Lower lobe of right lung (tissue), 2 donors: ENCODE measurements at places on chromosomes 1 and 21. TPM values are rescaled to one million over a fixed set of nuclear protein-coding genes. Genes with fewer than 3 reads are reported as not detected.

Gene IL20
- not detected for total RNA-seq

Gene CAMSAP2
- total RNA-seq = 30.7 TPM

DNA sequence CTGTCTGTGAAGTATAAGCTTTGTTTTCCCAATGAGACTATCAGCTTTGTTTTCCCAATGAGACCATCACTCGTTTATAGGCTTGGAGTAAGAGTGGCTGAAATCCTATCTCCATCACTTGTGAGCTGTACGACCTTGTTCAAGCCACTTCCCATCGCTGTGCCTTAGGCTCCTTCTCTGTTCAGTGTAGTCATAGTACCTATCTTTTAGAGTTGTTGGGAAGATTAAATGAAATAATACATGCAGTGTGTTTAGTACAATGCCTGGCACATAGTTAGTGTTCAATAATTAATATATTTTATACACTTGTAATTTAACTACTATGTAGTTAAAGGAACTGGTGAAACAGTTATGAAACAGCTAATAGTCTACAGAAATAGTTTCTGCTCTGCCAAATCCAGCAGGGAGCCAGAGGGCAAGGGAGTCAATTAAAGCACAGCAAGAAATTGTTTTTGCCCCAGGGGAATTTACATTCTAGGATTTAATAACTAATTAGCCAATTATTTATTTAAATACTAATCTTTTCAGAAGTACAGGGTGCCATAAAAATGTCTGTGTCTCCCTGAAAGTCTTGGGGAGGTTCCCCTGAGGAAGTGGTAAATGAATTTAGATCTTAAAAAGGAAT is 139.3 kb upstream of the HMCN1 start:
- no peaks in the 10 kb centered on the region for H3K36me3 ChIP-seq
- H3K4me1 ChIP-seq = no peaks in the 10 kb centered on the region
- H3K27ac ChIP-seq = no peak overlapping the region

- DNase-seq = no peak
- H3K4me3 ChIP-seq = no peak overlapping the region
- no peak overlapping the region for H3K27ac ChIP-seq
- H3K27me3 ChIP-seq = no peaks in the 10 kb centered on the region
- H3K36me3 ChIP-seq = peaks cover 7% of the 10 kb centered on the region
- H3K4me1 ChIP-seq = peaks cover 79% of the 10 kb centered on the region
Observed at GRCh38 chr1:112633628-112634027, 14.0 kb downstream of the CAPZA1 start.

DNA sequence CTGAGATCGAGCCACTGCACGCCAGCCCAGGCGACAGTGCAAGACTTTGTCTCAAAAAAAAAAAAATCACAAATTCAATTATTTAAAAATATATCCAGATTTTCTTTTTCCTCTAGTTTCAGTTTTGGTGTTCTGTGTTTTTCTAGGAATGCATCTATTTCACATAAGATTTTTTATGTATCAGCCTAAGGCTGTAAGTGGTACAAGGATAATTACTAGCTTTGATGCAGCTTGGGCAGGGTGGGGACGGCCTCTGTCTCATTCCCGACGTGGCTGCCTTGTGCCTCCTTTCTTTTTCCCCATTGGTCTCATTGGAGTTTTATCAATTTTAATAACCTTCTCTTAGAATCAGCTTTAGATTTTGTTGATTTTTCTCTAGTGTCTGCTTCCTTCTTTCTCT is 6.9 kb downstream of the CCDC27 start:
- no peaks in the 10 kb centered on the region for H3K4me1 ChIP-seq
- no peaks in the 10 kb centered on the region for H3K36me3 ChIP-seq
- peaks cover 43% of the 10 kb centered on the region for H3K27me3 ChIP-seq
- no peak for DNase-seq
- no peak overlapping the region for H3K4me3 ChIP-seq

DNA sequence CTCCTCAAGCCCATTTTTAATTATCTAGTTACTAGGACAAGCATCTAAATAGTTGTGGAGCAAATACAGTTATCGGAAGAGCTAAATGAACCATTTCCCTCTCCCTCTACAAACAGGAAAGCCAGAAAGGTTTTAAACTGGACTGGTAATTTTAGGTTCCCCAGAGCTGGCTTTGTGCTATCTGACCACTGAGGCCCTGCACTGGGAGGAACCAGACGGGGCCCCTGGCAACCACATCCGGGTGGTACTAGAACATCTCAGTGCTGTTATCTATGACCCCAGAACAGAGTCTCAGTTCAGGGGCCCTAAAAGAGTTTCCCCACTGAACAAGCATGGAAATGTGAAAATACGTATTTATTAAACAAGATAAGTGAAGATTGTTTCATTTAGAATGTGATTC is 7.7 kb upstream of the RSPH1 start:
- H3K27me3 ChIP-seq = no peaks in the 10 kb centered on the region
- no peak overlapping the region for H3K4me3 ChIP-seq
- H3K36me3 ChIP-seq = no peaks in the 10 kb centered on the region

- no peaks in the 10 kb centered on the region for H3K27me3 ChIP-seq
- no peak overlapping the region for H3K27ac ChIP-seq
- peaks cover 25% of the 10 kb centered on the region for H3K4me1 ChIP-seq
Observed at GRCh38 chr1:64038119-64038518, 165.3 kb upstream of the UBE2U start.

GRCh38 chr1:155941845-155942531 is 550 bp downstream of the RXFP4 start:
- no peak for DNase-seq
- H3K4me3 ChIP-seq = no peak overlapping the region
- H3K36me3 ChIP-seq = peaks cover 17% of the 10 kb centered on the region
- H3K27me3 ChIP-seq = no peaks in the 10 kb centered on the region
- peak overlapping the region; percentile 85 for H3K27ac ChIP-seq
- H3K4me1 ChIP-seq = peaks cover 81% of the 10 kb centered on the region

GRCh38 chr1:72483846-72484357 is 201.6 kb upstream of the NEGR1 start:
- H3K27me3 ChIP-seq = no peaks in the 10 kb centered on the region
- no peak for DNase-seq
- no peaks in the 10 kb centered on the region for H3K36me3 ChIP-seq
- H3K4me3 ChIP-seq = no peak overlapping the region
- no peak overlapping the region for H3K27ac ChIP-seq
